Activated T-helper 1 cell treated with Interleukin-2 at 50 U/mL for 16 hours (primary cell): ENCODE measurements at places on chromosomes 16 and 17.
A peak's percentile ranks its signal among the peaks of the same experiment; 100 is the strongest.

- no peak for DNase-seq
These were observed 5.8 kb downstream of the SEZ6L2 start for GRCh38 chr16:29893553-29893952.

DNA sequence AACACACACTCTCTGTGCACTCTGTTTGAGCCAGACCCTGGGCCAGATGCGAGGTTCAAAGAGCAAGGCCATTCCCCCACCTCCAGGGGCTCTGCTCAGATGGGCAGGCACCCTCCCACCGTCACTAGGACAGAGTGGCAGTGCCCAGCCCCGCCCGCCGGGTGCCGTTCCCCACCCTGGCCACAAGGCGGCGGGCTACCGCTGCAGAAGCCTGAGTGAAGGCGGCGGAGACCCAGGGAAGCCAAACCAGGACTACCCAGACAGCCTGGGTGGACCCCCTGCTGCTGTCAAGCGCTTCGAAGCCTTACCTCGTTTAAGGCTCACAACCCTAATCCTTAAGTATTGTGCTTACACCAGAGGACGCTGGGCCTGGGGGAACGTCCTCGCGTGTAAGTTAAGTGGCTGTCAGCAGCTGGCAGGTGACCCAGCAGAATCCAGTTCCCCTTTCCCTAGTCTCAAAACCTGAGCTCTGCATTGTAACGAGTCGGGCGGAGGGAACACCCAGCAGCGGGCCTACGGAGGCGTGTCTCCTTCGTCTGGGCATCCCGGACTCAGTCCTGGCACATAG, 4.5 kb downstream of the ARHGAP27 start:
- DNase-seq: peak; percentile 68

DNA sequence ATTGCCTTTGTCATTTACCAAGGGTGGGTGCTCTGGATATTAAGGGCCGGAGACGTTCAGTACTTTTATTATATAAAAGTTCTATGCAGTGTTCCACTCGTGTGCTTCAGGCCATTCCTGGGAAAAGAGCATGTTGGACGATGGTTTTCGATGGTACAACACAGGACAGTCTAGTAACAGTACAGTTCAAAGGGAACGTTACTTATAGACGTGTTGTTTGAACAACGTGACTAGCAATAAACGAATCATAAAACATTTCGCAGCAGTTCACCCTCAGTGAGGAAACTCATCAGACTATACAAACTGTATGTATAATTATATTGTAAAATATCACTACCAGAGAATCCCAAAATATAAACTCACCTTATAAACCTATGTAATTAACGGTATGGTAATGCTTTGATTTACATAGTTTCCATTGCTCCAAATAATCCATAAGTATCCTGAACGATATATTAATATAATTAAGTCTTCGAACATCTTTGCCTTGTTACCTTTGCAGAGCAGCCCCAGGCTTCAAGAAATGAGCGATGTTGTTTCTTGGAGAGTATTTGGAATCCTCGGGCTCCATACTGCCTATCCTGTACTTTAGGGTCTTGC, 589 bp downstream of the NMT1 start:
- DNase-seq: no peak

GRCh38 chr16:58847902-58848661, 114.0 kb upstream of the GOT2 start:
- DNase-seq: no peak

DNA sequence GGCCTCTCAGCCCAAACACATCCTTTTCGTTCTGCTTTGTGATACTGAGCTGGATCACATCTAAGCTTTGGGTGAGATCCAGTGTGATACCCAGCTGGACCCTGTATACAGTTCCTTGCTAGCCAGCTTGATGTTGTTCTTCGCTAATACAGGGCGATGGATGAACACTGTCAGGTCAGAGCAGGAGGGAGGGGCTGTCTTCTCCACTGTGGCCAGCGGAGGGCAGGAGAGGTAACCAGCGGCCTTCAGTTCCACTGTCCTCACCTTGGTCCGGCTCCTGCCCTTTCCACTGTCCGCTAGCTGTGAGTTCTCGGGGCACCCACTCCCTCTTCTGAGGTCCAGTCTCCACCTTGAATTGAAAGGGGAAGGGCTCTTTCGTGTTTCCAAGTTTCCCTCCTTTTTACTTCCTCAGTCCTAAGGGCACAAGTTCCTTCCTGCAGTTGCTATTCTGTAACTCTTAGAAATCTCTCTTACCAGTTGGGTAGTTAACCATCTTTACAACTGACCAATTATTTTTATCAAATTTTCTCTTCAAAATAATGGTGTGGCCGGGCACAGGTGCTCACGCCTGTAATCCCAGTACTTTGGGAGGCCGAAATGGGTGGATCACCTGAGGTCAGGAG, 3.0 kb upstream of the ZNF213 start:
- DNase-seq: no peak

GRCh38 chr16:54341892-54342776, 55.5 kb upstream of the IRX3 start:
- DNase-seq: no peak

DNA sequence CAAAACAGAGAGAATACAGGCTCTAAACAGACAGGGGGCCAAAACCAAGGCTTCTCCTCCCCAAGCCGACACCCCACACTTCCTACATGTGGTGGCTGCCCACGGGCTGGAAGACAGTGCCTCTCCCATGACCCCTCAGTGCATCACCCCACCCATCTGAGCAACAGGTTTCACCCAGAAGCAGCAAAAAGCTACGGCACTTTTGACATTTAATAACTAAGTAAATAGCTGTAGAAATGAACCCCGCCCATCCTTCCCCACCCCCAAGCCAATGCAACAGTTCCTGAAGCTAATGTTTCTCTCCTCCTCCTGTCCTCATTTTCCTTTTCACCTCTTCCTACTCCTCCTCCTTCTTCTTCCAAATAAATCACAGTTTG, 9.9 kb upstream of the SOX9 start:
- no peak for DNase-seq
